Stimulated activated CD8-positive, alpha-beta memory T cell treated with anti-CD3 and anti-CD28 coated beads, Interleukin-15, amount 100 ng/mL, for 1 hour (primary cell): ENCODE measurements at places on chromosomes 5 and 9.
A peak's percentile ranks its signal among the peaks of the same experiment; 100 is the strongest.

- DNase-seq: no peak
Observed at GRCh38 chr5:36796155-36796554, 80.4 kb upstream of the NIPBL start.

DNA sequence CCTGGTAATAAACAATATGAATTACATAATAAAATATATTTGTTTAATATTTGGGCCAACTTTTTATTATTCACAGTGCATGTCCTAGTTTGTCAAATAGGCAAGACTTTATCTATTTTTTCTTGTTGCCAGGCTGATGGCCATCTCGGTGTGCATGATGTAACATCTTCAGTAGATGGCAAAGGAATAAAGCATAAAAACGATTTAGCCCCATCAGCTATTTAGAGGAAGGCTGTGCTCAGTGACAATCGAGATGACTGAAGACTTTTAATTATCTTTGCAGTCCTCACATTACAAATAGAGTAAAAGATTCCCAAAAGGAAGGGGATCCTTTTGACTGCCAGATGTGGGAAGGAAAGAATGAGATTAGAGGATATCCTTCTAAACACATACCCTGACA lies 358.5 kb downstream of the PTPRD start:
- no peak for DNase-seq

DNA sequence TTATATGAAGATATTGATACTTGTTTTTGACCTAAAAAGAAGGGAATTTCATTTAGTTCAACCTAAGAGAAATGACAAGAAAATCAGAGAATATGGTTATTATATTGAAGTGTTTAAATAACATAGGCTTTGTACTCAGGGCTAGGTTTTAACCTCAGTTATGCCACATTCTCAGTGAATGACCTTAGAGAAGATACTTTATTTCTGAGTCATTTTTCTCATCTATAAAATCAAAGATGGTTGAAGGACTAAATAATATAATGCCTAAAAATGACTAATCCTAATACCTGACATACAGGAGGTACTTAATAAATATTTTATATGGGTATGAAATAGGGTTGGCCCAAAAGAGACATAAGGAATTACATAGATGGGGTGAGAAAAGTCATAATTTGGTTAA lies 32.3 kb downstream of the DIMT1 start:
- no peak for DNase-seq

DNA sequence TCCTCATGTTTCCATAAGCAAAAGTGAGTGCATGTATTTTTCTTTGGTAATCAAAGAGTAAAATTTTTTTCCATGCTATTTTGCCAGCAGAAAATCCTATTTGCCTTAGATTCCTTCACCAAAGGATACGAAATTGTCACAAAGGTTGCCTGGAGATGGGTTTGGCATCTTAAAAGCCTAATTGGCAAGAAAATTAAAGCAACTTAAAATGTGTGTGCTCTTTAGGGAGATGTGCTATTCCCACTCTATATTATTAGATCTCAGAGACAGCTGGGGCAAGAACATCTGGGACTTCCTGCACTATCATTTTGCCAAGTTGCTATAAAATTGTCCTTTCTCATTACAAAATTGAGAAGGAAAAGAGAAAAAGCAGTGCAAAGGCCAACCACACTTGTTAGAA lies 146.1 kb downstream of the PLCXD3 start:
- no peak for DNase-seq

GRCh38 chr9:107173422-107174180 lies 109.5 kb upstream of the RAD23B start:
- no peak for DNase-seq

- no peak for DNase-seq
Observed at GRCh38 chr5:77418601-77419581, 73.2 kb downstream of the WDR41 start.

GRCh38 chr9:36037549-36038122 lies 923 bp downstream of the RECK start:
- DNase-seq: no peak

GRCh38 chr9:113973963-113974413 lies 97.9 kb downstream of the ZNF618 start:
- DNase-seq: no peak

DNA sequence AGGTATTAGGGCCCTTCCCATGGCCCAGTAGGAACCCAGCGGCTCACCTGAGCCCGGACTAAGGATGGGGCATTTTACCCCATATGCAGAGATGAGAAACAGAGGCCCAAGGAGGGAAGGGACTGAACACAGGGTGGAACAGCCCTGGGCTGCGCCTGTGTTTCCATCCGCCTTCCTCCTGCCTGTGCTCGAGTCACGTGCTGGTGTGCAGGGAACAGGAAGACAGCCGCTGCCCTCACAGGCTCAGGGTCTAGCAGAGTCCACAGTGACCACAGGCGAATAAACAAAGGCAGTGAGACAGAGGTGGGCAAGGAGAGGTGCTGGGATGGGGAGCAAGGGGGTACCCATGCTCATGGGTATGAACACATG lies 129.4 kb downstream of the C9orf50 start:
- DNase-seq: no peak

DNA sequence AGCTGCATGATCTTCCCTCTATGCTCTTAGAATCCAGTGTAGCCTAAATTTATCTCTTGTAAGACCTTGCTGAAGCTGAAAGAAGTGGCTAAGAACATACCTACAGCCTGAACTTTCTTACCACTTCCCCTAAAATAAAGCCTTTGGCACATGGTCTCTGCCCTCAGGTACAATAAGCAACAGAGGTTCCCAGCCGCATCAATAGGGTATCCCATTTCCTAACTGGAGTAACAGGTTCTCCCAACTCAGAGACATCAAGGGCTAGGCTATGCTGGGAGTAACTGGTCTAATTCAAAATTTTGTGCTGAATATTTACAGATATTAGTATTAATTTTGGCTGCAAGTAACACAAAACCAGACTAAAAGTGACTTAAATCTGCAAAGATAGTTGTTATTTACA lies 335.8 kb upstream of the TRPC7 start:
- DNase-seq: no peak

- no peak for DNase-seq
Observed at GRCh38 chr5:128826275-128826674, 139.0 kb upstream of the SLC27A6 start.

GRCh38 chr5:10538103-10538788 lies 25.6 kb upstream of the ANKRD33B start:
- no peak for DNase-seq

- DNase-seq: no peak
Observed at GRCh38 chr5:139696894-139697658, 48.9 kb downstream of the CXXC5 start.

GRCh38 chr5:83244516-83244915 lies 167.2 kb downstream of the XRCC4 start:
- no peak for DNase-seq

DNA sequence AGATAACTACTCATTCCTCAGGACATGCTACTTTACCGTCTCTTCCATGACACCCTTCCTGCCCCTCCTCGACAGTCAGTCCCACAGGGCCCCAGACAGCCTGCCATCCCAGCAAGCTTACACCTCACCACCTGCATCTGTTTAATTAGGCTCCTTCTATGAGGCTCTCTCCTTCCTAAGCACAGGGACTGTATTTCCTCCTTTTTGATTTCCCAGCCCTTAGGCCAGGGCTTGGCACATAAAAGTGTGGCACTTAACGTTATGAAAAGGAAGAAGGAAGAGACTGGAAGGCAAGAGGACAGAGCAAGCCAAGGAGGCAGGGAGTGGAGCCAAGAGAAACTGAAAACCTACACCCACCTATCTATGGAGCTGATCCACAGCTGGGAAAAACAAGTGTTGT lies 146.8 kb downstream of the SIL1 start:
- DNase-seq: no peak

DNA sequence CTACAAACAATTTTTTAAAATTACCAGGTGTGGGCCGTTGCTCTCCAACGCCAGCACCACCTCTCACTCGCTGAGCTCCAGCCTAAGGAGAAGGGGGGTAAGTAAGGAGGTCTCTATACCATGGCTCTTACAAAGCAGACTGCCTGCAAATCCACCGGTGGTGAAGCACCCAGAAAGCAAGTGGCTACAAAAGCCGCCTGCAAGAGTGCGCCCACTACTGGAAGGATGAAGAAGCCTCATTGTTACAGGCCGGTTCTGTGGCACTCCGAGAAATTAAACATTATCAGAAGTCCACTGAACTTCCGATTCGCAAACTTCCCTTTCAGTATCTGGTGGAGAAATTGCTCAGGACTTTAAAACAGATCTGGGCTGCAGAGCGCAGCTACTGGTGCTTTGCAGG lies 46.0 kb downstream of the CDO1 start:
- no peak for DNase-seq

GRCh38 chr5:75023368-75024159 lies 28.8 kb downstream of the GCNT4 start:
- DNase-seq: peak; percentile 18

DNA sequence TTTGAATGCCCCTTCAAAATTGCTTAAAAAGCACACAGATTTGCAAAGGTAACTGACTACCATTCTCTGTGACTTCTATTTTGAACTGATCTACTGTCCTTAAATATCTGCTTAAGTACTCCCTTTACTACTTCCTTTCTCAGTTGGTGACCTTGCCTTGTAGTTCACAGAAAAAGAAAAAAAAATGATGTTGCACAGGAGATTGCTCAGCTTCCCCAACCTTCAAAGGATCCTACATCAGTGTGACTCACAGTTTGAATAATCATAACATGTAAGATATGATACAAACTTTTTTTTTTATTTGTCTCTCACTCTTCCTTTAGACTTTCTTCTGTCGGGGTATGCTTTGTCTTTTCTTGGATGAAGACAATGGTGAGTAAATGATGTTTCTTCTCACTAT lies 1029.6 kb downstream of the CDH12 start:
- DNase-seq: no peak

GRCh38 chr9:98892288-98892687 lies 51.4 kb upstream of the COL15A1 start:
- DNase-seq: no peak

- no peak for DNase-seq
Observed at GRCh38 chr9:36742264-36742663, 169.6 kb downstream of the MELK start.

DNA sequence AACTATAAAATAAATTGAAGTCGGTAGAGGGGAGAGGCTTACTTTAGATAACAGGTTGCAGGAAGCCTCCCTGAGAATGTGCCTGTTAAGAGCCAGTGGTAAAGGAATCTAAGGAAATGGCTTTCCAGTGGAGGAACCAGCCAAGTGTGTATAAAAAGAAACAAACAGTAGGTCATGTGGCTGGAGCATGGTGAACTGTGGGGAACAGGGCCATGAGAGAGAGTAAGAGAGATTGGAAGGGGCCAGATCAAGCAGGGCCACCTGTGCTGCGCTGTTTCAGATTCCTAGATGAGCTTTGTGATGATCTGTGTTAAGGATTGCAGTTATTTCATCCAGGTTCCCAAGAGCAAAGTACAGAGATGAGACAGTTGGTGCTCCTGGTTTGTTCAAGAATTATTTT lies 152.7 kb upstream of the SGCD start:
- no peak for DNase-seq

DNA sequence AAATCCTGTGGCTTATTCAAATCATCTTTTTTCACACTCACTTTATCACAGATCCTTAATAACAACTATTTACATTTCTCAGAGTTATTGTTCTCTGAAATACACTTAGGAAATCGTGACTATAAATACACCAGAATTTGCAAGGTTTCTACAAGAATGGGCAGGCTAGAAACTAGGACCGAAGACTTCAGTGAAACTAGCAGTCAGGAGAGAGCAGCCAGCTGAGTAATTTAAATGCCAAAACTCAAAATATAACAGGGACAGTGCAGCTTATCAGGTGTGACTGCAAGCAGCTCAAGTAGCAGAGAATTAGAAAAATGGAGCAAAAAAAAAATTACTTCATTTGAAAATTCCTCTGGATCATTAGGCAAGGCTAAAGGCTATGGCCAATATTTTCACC lies 719.3 kb upstream of the ZNF608 start:
- no peak for DNase-seq

DNA sequence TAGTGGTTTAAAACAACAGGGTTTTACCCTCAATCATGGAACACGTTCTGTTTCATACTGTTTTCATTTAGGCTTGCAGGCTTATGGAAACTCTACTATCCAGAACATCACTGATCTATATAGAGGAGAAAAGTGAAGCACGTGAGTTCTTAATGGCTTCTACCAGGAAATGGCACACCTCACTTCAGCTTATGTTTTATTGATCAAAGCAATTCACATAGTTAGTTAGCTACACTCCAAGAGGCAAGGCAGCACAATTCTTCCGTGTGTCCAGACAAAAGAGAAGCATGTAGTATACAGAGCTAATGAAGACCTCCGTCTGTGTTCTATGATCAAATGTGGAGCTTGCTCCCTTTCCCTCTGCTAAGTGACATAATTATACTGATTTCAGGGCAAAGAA lies 353.3 kb upstream of the CD180 start:
- no peak for DNase-seq

GRCh38 chr9:134971696-134972095 lies 54.0 kb upstream of the FCN1 start:
- no peak for DNase-seq

- DNase-seq: no peak
Observed at GRCh38 chr9:27429436-27429835, 94.7 kb upstream of the IFNK start.

DNA sequence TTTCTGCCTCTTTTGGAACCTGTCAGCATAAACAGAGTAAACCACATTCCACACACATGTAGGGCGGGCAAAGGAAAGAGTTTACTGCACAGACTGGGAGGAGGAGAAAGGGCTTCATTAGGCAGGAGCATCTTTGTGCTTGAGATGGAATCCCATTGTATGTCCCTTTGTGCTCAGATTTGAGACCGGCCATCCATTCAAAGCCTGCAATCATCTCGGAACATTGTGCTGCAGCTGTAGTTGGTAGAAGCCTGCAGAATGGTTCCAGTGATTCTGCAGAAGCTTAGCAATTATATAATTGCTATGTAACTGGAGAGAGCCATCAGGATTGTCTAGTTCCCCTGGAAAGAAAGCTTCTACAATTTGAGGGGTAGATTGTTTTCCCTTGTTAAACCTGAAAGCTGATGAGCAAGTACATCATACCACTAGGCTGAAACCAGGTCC lies 16.5 kb downstream of the ZNF462 start:
- DNase-seq: no peak

GRCh38 chr5:125120012-125120411 lies 373.6 kb upstream of the ZNF608 start:
- DNase-seq: no peak

- DNase-seq: no peak
Observed at GRCh38 chr5:86689103-86689729, 71.5 kb downstream of the COX7C start.

DNA sequence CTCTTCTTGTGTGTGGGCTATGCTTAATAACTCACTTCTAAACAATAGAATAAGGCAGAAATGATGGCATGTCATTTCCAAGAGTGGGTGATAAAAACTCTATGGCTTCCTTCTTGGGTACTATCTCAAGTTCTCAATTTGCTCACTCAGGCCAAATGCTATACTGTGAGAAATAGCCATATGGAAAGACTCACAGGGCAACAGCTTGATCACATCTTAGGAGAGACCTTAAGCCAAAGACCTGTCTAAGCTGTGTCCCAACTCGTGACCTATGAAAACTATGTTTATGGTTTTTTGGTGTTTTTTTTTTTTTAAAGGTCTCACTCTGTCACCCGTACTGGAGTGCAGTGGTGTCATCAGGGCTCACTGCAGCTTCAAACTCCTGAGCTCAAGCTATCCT lies 2.1 kb upstream of the UIMC1 start:
- no peak for DNase-seq

- DNase-seq: no peak
Observed at GRCh38 chr9:29214154-29214689, 1640.9 kb upstream of the C9orf72 start.

- DNase-seq: no peak
Observed at GRCh38 chr5:173472784-173473278, 143.6 kb downstream of the BOD1 start.
